NCI-H187 (cell line): ENCODE measurements at places on chromosomes 16 and 17.

DNA sequence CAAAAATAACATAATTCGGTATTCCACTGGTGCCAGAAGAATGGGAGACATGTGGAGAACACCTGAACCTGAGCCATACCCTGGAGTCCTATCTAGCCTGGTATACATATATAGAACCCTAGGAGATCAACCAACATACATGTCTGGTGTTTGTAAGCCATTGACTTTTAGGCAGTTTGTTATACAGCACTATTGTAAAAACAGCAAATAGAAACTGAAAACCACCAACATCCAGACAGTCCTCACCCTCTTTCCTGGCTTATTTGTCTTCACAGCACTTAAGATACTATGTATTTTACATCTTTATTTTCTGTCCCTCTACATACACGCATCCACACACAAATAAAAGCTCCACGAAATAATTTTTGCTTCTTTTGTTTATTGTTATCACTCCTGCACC is 404.2 kb upstream of the PMFBP1 start:
- no peak for DNase-seq

DNA sequence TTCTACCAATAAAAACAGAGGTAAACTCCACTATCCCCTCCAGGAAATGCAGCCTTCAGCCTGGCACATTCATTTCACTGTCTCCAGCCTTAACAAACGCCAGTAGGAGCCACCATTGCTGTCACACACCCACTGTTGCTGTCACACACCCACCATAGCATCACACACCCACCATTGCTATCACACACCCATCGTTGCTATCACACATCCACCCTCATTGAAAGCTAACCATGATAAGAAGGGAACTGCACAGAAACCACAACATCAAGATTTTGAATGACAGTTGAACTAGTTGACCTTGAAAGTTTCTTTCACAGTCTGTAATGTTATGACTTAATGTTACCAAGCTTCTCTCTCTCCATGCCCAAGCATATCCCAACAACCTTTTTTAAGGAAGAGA is 38.1 kb downstream of the SHCBP1 start:
- DNase-seq: no peak

GRCh38 chr17:37458805-37459204 is 30.9 kb upstream of the DUSP14 start:
- no peak for DNase-seq

GRCh38 chr17:82065638-82066303 is at the start of gene DUS1L:
TSS of gene DUS1L (minus strand) at chr17:82065804. CDS start at chr17:82065059, 745 bp downstream.
- DNase-seq: no peak

- no peak for DNase-seq
These were observed 51.4 kb upstream of the LHX1 start for GRCh38 chr17:36885771-36886377.

- no peak for DNase-seq
These were observed 79.0 kb downstream of the ABCC1 start for GRCh38 chr16:16028311-16028999.

DNA sequence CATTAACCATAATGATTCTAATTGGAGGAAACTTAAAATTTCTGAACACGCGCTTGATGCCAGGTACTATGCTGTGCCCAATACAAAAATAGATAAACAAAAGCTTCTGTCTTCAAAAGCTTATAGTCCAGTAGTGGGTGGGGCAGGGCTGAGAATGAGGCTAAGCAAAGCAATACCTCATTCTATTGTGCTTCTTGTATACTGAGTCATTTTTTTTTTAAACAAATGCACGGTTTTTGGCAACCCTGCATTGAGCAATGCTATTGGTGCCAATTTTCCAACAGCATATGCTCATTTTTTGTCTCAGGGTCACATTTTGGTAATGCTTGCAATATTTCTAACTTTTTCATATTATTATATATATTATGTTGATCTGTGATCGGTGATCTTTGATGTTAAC is 34.7 kb upstream of the HNF1B start:
- DNase-seq: no peak

DNA sequence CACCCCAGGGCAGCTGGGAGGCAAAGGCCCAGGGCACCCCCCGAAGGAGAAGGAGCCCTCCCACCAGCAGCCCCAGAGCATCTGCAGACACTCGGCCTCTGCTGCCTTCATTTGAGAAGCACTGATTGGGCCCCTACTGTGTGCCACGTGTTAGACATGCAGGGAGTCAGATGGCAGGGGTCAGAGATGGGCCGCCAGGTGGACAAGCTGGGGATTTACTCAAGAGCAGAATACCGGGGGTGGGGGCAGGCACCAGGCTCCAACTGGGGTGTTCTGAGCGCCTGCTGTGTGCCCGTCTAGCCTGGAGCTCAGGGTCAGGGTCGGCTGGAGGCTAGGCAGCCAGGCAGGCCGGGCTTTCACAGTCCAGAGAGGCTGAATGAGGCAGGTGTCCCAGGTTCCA is 18.7 kb downstream of the TPSG1 start:
- DNase-seq: no peak

DNA sequence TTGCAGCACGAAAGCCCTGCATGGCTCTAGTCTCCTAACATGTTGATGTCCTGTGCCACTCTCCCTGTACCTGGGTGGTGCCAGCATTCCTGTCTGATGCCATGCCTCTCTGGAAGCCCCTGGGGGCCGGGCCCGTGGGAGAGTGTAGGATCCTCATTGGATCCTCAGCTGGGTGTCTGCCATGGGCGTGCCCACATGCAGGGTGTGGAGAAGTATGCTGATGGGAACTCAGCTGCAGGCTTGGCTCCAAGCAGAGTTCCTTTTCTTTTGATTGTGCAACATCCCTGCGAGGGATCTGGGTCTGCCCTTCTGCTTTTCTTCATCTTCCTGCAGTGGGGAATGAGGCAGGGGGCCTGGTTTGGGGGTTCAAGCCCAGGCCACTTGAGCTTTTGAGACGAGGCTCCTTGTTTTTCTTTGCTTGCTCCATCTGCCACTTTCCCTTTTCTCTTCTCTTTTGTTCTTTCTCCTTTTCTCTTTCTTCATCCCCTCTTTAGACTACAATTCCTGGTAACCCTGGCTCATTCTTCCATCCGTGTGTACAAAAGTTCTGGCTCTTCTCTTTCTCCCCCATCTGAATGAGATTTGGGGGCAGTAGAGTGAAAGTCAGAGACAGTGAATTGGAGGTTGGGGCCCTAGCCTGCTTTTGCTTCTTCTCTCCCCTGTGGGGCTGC is 32.9 kb downstream of the KSR1 start:
- DNase-seq: no peak

GRCh38 chr17:17139972-17140589 is 66.1 kb downstream of the PLD6 start:
- DNase-seq: peak; percentile 44

- no peak for DNase-seq
These were observed 16.7 kb downstream of the RFFL start for GRCh38 chr17:35046740-35047283.

GRCh38 chr17:63701868-63702720 is 2.2 kb upstream of the LIMD2 start:
- no peak for DNase-seq

GRCh38 chr16:86863609-86864008 is 285.3 kb downstream of the FOXL1 start:
- DNase-seq: no peak

DNA sequence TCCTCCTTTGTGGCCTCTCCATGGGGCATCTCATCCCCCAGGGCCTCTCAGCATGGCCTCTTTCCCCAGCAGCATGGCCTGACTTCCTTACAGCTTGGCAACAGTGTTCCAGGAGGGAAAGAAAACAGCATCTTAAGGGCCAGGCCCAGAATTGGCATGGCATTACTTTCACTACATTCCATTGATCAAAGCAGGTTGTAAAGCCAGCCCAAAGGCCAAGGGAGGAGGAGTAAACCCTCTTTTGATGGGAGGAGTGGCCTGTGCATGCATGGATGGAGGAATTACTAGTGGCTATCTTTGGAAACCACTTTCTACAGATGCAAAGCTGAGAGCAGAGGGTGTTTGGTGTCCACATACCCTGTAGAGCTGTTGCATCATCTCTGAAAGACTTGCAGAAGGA is 149.4 kb downstream of the AIPL1 start:
- DNase-seq: no peak

DNA sequence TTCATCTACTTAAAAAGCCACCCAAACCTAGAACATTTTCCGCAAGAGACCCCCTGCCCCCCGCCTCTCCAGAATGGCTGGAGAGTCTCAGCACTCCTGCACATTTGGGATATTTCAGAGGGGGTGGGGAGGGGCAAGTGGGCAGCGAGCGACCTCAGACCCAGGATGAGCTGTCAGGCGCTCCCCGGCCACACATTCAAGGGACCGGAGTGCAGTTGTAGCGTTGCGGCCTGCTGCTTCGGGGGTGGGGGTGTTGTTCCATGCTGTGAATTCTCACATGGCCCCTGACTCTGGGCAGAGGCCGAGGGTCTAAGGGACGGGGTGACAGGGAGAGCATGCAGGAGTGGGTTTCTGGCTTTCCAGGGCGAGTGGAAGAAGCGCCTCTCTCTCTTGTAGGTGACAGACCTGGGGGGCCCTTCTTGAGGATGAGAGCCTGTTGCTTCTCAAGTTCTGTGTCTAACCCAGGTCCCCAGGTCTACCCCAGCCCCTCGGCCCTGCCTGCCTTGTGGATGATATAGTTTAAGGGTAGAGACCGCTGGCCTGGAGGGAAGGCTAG is 231.2 kb downstream of the SEC14L1 start:
- no peak for DNase-seq

GRCh38 chr16:30533748-30534367 is 800 bp downstream of the ZNF747 start:
- DNase-seq: no peak

GRCh38 chr17:79678091-79678735 is 52.5 kb upstream of the ENPP7 start:
- DNase-seq: no peak

- no peak for DNase-seq
These were observed 85.4 kb downstream of the GAS7 start for GRCh38 chr17:10112962-10113361.

DNA sequence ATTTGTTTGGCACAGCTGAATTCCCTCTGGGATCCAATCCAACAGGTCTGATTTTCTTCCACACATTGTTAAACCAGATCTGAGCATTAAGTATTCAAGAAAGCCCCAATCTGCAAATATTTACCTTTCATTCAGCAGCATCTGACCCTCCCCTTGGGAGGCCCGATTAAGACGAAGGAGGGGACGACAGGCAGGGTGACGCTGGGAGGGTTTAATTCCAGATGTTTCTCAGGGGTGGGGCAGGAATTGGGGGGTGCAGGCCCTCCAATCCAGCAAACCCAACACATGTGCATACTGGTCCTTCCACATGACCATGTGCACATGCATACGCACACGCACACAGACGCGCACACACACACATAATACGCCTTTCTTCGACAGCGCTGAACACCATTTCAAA is 240.5 kb downstream of the GSG1L start:
- no peak for DNase-seq

GRCh38 chr17:73020110-73020509 is 72.4 kb downstream of the SLC39A11 start:
- DNase-seq: no peak

GRCh38 chr16:67814567-67814966 is 7.9 kb downstream of the TSNAXIP1 start:
- DNase-seq: no peak

DNA sequence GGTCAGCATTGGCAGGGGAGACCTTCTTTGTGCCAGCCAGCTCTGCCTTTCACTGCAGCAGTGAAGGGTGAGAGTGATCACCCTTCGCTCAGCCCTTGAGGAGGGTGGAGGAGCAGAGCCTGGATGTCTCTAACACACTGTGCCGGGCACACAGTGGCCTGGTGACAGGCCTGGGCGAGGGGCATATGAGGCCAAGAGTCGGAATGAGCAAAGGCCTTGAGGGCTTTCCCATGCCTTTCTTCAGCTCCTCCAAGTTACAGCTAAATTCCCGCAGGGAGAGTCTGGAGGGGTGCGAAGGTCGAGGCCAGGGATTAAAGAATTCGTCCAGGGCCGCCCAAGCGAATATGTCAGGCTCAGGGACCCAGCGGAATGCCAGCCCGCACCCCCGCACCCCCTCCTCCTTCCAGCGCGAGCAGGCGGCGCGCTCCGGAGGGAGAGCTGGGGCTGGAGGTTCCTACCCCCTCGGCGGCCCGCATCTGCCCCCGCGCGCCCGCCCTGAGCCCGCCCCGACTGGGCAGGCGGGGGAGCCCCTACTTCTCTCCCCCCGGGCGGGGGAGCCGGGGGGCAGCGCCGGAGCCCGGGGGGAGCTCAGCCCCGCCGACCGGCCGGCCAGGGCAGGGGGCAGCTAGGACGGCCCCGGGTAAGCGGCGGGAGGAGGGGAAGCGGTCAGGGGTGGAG is at the start of gene RASL10B:
TSS of gene RASL10B (plus strand) at position 401 of the 678 bp plus-strand sequence. CDS start 3,546 bp downstream, outside the sequence.
- DNase-seq: peak; percentile 61

GRCh38 chr16:87017371-87018012 is 299.7 kb downstream of the C16orf95 start:
- DNase-seq: no peak

- DNase-seq: no peak
These were observed 33.4 kb upstream of the GPR139 start for GRCh38 chr16:20107083-20107482.

DNA sequence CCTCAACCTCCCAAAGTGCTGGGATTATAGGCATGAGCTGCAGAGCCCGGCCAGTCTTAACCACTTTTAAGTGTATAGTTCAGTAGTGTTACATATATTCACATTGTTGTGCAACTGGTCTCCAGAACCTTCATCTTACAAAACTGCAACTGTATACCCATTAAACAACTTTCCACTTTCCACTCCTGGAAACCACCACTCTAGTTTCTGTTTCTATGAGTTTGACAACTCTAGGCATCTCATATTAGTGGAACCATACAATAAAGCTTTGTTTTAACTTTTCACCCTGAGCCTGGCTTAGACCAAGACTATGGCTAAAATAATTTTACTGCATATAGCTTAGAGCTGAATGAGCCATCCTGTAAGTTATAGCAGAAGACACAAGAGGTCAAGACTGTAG is 108.0 kb upstream of the GOT2 start:
- no peak for DNase-seq

DNA sequence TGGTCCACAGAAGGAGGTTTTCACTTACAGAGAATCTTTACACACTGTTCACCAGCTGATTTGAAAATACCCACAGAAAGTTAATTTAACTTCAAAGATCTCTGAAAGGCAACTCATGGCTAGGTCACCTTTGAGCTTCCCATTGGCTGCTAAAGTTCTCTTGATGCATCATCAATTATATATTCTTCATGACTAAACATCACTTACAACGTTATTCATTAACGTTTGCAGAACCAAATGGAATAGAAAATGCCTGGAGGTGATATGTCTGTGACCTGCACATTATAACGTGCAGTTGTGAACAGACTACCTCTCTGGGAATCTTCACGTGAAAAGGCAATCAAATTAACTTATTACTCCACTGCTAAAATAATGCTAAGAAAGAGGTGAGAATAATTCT is 238.5 kb downstream of the ZFHX3 start:
- no peak for DNase-seq

GRCh38 chr16:26198221-26198620 is 506.5 kb downstream of the HS3ST4 start:
- DNase-seq: no peak
